ENCODE measurements at places on chromosomes 7 and 10. TPM values are rescaled to one million over a fixed set of nuclear protein-coding genes. Genes with fewer than 3 reads are reported as not detected.
A peak's percentile ranks its signal among the peaks of the same experiment; 100 is the strongest.

- DNase-seq, result no peak
Measured at GRCh38 chr7:5210751-5211338, 20.8 kb downstream of the WIPI2 start.

GRCh38 chr10:132300582-132300981, 7.2 kb downstream of the STK32C start:
- DNase-seq, result no peak

CALHM2 gene
- total RNA-seq, result 24.8 TPM

DNA sequence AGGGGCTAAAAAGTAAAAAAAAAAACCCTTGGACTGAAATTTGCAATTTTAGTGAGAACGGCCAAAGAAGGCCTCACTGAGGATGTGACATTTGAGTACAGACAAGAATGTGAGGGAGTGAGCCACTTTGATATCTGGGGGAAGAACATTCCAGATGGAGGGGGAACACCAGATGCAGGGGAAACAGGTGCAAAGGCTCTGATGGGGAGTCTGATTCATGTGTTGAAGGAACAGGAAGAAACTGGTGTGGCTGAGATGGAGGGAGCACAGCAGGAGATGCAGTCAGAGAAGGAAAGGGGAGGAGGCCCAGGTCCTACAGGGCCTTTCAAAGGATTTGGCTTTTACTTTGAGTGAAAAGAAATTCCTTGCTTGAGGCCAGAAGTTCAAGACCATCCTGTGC, 615.7 kb upstream of the NRP1 start:
- DNase-seq, result peak; percentile 41

SEPTIN14 gene
- total RNA-seq, result not detected

GRCh38 chr7:80277434-80278427, 143.1 kb downstream of the GNAI1 start:
- DNase-seq, result peak; percentile 75

ANKRD7 gene
- total RNA-seq, result 2.8 TPM

LIMK1 gene
- total RNA-seq, result 49.9 TPM

NEURL1 gene
- total RNA-seq, result 10.6 TPM

DNA sequence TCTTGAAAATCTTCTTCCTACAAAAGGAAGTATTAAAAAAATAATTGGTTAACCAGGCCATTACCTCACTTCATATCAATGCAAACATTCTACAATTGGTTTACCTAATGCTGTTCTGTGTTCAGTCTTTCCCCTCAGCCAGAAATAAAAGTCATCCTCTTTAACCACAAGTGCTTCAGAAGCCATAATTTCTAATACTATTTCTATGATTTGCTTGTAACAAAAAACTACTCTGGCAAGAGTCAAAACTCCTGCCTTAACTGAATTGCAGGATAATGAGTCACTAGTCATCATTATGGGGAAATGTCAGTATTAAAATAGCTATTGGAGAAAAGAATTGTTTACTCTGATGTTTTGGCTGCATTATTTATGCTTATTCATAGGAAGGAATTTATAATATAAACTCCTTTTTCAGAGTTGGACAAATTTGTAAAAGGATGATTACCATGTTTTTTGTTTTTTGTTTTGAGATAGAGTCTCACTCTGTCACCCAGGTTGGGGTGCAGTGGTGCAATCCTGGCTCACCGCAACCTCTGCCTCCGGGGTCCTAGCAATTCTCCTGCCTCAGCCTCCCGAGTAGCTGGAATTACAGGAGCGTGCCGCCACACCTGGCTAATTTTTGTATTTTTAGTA, 55.5 kb upstream of the ODAD2 start:
- DNase-seq, result peak; percentile 57

PGAM2 gene
- 62.5 TPM for total RNA-seq

GPNMB gene
- 382 TPM for total RNA-seq

- no peak for DNase-seq
Measured at GRCh38 chr7:72112992-72113391, 299.1 kb downstream of the CALN1 start.

- DNase-seq, result peak; percentile 85
Measured at GRCh38 chr7:71735961-71736556, 604.1 kb downstream of the GALNT17 start.

- DNase-seq, result peak; percentile 16
Measured at GRCh38 chr7:48551652-48552051, 372.7 kb upstream of the CDC14C start.

DNA sequence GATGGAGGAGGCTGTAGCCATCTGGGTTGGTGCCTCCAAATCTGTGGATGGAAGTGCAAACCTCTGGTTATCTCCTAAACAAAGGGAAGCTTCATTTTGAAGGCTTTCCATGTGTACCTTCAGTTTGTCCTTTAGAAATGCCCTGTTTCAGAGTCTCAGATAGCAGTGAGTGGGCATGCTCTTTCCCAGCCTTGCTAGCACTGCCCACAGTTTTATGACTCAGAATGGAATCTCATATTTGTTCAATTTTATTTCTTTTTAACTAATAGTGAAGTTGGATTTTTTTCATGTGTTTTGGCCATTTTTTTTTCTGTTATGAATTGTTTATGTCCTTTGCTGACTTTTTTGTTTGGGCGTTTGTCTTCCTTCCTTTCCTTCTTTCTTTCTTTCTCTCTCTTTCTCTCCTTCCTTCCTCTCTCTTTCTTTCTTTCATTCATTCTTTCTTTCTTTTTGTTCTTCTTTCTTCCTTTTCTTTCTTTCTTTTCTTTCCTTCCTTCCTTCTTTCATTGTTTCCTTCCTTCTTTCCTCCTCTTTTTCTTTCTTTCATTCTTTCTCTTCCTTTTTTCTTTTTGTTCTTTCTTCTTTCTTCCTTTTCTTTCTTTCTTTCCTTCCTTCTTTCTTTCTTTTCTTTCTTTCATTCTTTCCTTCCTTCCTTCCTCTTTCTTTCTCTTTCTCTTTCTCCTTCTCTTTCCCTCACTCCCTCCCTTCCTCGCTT, 25.6 kb downstream of the PRF1 start:
- DNase-seq, result peak; percentile 39

- DNase-seq, result no peak
Measured at GRCh38 chr7:31033674-31034300, 18.3 kb upstream of the ADCYAP1R1 start.

GRCh38 chr10:102246261-102246660, 929 bp downstream of the GBF1 start:
- DNase-seq, result no peak

DNA sequence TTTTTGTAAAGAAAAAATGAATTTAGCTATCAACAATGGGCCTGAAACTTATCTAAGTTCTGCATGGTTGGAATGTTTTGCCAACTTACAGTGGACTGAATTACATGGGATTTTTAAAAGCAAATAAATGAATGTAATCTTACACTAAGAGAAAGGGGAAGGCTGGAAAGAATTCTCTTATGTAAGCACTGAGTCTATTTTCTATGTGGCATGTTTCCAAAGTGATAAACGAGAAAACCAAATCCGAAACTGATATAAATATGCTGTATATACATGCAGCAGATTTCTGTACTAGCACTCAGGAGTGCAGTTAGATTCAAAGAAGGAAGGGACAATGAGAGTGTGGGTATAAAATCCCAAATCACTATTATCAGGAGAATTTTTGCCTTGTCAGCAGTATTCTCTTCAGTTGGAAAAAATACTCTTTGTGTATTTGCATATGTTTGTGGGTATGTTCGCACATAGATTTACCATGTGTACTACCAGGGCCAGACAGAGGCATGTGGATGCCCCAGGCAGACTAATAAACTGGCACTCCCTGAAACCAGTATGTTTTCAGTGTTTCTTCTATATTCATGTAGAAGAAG, 334.3 kb upstream of the SEMA3D start:
- no peak for DNase-seq

DNA sequence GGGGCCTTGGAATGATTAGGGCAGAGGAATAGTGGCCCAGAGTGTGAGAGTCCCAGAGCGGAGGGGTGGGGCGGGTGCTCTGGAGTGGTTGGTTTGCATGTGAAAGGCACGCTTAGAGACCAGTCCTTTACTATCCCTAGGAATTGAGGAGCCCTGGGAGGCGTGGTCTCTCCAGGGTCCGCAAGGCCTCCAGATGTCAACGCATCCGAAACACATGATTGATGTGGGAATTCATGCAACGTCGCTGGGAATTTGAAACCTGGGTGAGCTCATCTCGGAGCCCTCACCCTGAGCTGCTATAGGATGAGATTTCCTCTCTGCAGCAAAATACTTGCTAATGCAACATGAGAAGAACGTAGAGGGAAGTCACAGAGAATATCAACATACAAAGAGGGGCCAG, 51.2 kb downstream of the NPTX2 start:
- no peak for DNase-seq

DNA sequence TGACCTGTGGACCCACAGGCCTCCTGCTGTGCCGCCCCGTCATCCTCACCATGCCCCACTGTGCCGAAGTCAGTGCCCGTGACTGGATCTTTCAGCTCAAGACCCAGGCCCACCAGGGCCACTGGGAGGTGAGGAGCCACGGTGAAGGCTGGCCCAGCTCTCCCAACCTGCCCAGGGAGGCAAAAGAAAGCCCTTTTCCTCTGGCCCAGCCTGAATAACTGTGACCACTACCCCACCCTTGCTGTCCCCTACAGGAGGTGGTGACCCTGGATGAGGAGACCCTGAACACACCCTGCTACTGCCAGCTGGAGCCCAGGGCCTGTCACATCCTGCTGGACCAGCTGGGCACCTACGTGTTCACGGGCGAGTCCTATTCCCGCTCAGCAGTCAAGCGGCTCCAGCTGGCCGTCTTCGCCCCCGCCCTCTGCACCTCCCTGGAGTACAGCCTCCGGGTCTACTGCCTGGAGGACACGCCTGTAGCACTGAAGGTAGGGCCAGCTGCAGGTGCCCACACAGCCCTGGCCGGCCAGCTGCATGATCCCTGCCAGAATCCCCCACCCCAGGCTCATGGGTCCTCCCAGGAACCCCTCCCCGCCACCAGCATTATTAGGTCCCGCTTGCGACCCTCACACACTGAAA, 25.5 kb upstream of the SLC29A3 start:
- no peak for DNase-seq

DNA sequence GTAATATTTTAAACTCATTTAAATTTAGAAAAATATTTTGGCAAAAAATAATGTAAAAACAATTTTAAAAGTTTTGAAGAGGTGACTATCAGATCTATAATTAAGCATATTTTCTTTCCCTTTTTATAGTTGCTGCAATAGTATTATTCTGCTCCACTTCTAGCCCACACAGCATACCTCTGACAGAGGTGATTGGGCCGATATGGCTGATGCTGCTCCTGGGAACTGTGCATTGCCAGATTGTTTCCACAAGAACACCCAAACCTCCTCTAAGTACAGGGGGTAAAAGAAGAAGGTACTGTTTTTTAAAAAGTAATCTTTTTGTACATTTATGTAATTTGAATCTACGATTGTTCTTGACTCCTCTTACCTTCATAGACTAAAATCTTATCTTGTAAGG, 110.1 kb downstream of the PHTF2 start:
- DNase-seq, result no peak

DNA sequence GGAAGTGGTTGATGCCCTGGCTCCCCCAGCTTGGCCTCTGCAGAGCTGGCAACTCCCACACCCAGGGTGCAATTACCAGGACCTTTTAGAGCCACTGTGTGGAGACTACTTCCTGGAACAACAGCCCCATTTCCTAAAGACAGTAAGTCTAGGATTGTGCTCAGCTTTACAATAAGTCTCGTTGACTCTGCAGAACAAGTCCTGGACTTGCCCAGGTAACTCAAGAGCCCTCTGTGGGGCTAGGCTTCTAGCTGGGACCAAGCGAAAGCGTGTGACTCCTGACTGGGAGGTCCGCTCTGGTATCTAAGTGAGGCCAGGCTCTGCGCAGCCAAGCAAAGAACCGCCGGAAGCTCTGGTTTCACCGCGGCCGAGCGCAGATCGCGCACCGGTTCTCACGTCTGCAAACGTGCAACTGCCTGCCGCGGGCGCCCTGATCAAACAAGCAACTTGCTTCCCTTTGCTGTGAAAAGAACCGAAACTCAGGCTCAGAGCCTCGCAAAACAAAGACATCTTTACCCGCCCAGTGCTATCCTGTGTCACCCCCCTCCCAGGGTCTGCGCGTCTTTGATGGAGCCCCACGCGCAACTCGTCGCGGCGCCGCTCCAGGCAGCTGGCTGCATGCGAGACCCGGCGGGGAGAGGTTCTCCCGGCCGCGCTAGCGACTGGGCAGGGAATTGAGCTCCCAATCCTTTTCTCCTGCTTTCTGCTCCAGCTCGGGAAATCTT, 4.4 kb upstream of the PDLIM1 start:
- DNase-seq, result no peak

- no peak for DNase-seq
Measured at GRCh38 chr7:92340016-92340415, 94.2 kb downstream of the ANKIB1 start.

- peak; percentile 46 for DNase-seq
Measured at GRCh38 chr7:17530741-17531421, 232.4 kb downstream of the AHR start.

GRCh38 chr10:103812432-103812831, 42.9 kb downstream of the SH3PXD2A start:
- DNase-seq, result no peak

GRCh38 chr7:124201768-124202349, 169.0 kb upstream of the TMEM229A start:
- no peak for DNase-seq

TBX20 gene
- total RNA-seq, result not detected

DNA sequence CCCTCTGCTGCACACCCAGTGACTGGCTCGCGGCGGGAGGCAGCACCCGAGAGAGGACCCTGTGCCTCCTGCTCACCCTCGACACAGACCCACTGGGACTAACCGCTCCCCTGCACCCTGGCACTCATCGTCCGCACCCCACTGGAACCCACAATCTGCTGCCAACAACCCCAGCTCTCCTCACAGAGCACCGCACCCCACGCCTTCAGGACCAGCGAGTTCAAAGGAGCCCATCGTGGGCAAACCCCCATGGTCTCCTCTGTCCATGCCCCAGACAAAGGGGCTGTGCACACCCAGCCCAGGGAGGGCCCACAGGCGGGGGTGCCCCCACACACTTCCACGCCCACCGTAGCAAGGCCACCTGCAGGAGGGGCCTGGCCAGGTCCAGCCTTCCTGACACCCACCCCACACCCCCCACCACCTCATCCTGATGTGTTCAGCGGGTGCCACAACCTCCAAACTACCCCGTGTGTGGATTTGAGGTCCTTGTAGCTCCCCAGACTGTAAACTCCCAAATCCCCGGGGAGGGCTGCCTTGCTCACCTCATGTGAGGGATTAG, 14.0 kb downstream of the RASGEF1A start:
- DNase-seq, result no peak

GRCh38 chr7:100516135-100516812, 22.7 kb upstream of the AGFG2 start:
- peak; percentile 97 for DNase-seq

- DNase-seq, result no peak
Measured at GRCh38 chr7:20107582-20107981, 109.6 kb downstream of the MACC1 start.

DNA sequence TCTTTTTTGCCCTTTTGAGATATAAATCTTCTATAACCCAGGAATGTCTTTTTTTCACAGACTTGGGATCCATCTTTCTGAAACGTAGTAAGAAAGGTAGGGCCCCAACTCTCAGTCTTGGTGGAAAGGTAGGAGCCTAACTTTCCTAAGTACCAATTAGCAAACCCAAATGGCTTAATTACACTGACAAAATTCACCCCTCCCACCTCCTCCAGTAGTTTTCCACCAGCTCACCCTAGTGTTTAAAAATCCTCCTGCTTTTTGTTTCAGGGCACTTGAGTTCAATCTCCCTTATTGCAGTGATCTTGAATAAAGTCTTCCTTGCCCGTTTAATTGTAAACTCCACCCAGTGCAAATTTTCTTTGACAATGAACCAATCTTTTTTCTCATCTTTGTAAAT, 600.0 kb downstream of the PHTF2 start:
- DNase-seq, result peak; percentile 28

AZGP1 gene
- not detected for total RNA-seq

PHKG1 gene
- 57.5 TPM for total RNA-seq
